ENCODE measurements at places on chromosomes 6 and 20.

GRCh38 chr6:157184202-157185015, 138.9 kb downstream of the TMEM242 start:
- DNase-seq = peak; percentile 85

GRCh38 chr6:24854077-24854666, 55.5 kb upstream of the ARMH2 start:
- DNase-seq = no peak

DNA sequence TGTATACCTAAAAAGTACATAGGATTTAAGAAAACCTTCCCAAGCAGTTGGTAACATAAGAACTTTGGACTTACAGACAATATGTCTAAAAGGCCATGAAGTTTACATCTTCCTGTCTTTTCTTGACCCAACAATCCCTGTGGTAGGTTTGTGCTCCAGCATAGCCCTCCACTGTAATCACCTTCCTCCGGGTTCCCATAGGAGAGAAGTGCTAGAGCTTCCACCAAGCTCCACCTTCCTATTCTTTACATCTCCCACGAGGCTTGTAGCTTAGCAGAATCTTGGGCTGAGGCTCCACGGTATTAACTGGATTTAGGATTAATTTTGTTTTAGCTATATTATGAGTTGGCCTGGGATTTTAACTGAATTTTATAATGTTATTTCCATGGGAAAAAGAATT, 23.3 kb downstream of the ADGRG6 start:
- DNase-seq = no peak

- DNase-seq = no peak
These were observed 167.6 kb downstream of the PLCB4 start for GRCh38 chr20:9236458-9236857.

DNA sequence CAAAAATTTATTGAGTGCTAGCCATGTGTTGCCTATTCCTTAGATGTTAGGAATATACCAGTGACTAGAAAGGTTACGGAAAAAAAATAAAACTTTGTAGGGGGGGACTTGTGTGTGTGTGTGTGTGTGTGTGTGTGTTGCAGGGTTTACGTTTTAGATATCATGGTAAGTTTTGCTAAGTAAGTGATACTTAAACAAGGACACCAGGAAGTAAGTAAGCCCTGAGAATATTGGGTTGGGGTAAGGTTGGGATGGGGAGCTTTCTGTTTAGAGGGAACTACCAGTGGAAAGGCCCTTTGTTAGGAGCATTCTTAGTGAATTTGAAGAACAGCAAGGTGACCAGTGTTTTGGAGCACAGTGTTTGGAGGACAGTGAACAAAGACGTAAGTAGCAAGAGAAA, 30.3 kb downstream of the NCOA3 start:
- DNase-seq = no peak

DNA sequence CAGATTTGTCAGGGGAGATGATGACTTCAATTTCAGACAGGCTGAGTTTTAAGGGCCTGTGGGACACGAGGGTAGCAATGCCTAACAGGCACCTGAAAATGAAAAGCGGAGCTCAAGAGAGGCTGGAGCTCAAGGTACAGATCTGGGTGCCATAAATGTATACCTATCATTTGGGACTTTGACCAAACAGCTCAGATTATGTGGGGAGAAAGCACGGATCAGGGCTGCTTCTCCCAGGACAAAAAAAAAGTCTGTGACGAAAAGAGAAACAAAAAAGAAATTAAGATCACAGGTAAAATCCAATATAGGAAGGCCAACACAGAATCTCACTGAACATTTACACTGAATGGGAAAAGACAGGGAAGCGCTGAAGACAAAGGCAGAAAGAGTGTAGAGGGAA, 1.9 kb downstream of the PRELID3B start:
- no peak for DNase-seq

- DNase-seq = no peak
These were observed 123.8 kb downstream of the BANF2 start for GRCh38 chr20:17823409-17824144.

DNA sequence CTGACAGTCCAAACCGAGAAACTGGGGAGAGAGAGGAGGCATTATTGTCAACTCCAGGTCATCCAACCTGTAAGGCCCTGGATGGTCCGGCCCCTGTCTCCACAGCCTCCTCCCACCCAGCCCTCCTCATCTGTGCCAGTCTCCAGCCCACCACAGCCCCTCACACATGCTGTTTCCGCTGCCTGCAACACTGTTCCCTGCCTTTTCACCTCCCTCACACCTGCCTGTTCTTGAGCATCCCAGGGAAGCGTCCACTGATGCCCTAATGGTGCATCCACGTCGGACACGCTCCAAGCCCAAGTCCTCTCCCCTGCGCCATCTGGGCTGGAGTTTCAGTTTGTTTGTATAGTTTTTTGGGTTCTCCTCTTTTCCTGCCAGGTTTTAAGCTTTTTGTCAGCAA, 52.0 kb downstream of the BMP7 start:
- no peak for DNase-seq

DNA sequence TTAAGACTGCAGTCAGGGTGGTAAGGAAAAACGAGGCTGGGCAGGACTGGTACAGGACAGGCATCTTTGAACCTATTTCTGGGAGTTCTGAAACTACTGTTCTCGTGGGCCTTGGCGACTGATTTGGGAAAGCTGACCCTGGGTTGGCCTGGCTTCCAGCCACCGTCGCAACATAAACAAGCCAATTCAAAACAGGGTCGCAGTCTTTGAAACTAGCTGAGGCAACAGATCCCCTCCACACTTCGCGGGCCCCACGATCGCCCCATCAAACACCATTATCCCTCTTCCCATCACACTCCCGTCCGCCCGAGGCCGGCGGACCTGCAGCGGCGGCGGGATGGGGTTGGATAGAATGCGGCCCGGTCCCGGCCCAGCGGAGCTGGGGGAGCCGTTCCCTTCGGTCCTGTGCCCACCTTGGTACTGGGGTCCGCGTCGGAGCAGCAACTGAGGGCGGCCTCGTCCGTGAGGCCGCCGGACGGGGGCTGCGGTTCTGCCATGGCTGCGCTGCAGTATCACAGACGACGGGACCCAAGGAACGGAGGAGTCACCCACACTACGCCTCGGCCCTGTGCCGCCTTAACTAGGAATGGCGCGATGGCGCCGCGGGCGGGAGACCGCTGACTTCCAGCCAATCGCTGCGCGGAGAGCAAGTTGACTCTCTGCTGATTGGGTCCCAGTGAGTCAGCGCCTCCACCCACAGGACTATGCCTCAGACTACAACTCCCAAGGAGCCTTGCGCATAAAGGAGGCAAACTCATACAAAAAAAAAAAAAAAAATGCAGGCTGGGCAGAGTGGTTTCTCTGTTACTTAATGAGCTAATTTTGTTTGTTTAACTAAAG, at the start of gene GLO1:
Gene GLO1, minus strand, starts transcription at position 588 of the 840 bp plus-strand sequence. Its CDS starts 91 bp downstream, at position 497.
- peak; percentile 99 for DNase-seq

GRCh38 chr6:3340894-3341293, 82.1 kb downstream of the PSMG4 start:
- DNase-seq = no peak

All from AG08396 (cell line).